Right atrium auricular region (tissue), 2 donors: ENCODE measurements at places on chromosomes 3 and 15. TPM values are rescaled to one million over a fixed set of nuclear protein-coding genes. Genes with fewer than 3 reads are reported as not detected.

The GRAMD2A gene
- 0.83 TPM for total RNA-seq

The NRG4 gene
- total RNA-seq = 1.1 TPM

The PLA2G4E gene
- total RNA-seq = 0.11 TPM

The C3orf85 gene
- not detected for total RNA-seq
